ENCODE measurements at places on chromosomes 5 and 9.

DNA sequence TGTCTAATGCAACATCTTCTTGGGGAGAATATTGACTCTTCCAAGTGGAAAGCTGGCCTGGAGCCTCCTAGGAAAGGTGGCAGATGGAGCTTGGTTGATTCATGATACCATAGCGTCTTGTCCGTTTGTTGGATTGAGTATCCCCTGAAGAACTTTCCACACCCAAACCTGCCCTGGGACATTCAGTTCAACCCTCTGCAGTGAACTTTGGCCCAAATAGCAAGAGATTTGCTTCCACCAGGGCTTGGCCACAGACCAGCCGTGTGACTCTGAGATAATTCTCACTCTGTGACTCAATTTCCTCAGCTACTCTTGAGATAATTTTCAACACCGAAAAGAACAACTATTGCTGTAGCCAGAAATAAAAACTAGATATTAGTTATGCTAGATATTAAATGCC lies 108.0 kb upstream of the RAD23B start:
- no peak for DNase-seq

GRCh38 chr5:178831049-178831448 lies 28.7 kb upstream of the ZNF354B start:
- no peak for DNase-seq

DNA sequence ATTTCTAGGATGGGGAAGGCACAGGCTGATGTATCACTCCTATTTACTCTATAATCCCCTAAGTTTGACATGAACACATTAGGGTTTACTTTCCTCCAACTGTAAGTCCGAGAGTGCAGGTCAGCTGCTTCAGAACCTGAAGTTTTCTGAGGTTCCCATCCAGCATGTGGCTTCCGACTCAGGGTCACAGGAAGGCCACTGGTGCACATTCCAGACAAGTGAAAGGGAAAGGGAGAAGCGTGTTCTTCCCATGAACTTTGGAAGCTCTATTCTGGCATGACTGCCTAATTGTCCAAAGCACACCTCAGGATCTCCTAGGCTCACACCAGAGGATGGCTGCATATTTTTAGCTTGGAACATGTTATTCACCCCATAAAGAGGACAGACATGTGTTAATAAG lies 602.6 kb downstream of the SEMA5A start:
- DNase-seq: no peak

GRCh38 chr9:73565026-73565425 lies 413.4 kb downstream of the ANXA1 start:
- no peak for DNase-seq

GRCh38 chr9:78644359-78644758 lies 347.4 kb downstream of the PSAT1 start:
- no peak for DNase-seq

DNA sequence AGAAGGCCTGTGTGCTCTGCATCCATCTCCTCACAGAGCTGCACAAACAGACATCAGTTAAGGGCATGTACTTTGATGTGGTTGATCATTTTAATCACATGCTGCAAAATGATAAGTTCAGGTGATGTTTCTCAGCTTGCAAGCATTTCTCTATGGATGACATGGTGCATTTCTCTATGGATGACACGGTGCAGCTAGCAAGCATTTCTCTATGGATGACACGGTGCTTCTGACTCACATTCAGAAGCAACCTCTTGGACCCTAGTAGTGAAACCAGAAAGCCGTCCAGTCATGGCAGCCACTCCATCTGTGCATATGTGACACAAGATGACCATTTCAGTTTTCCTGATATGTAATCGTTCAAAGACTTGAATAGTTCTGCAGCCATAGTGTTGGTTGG lies 24.1 kb upstream of the RNF20 start:
- no peak for DNase-seq

DNA sequence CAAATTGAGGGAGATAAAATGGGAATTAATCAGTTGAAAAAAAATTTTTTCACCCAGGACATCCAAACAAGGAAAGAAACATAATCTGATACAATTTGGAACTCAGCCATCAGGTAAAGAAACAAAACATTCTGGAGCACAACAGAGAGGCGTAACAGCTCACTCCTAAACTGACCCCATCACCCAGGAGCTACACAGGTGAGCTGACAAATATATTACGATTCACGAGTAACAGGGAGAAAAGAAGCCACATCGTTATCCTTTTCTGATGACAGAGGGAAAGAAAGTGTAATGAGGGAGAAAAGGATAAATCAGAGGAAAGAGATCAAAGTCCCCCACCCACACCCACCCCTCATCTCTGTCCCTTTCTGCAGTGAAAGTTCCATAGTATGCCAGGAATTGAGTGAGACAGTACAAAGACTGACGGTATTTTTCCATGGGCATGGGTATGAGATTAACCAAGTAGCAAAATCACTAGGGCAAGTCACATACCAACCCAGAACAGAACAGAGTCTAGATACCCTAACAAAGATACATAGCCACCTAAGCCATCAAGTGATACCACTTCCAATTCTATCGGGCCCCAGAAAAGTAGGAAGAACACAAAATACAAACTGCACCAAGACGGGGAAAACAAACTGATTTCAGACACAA lies 45.4 kb downstream of the TMEM245 start:
- no peak for DNase-seq

GRCh38 chr9:108663422-108663821 lies 192.4 kb downstream of the ACTL7B start:
- no peak for DNase-seq
